ENCODE measurements at places on chromosomes 1 and 21.

DNA sequence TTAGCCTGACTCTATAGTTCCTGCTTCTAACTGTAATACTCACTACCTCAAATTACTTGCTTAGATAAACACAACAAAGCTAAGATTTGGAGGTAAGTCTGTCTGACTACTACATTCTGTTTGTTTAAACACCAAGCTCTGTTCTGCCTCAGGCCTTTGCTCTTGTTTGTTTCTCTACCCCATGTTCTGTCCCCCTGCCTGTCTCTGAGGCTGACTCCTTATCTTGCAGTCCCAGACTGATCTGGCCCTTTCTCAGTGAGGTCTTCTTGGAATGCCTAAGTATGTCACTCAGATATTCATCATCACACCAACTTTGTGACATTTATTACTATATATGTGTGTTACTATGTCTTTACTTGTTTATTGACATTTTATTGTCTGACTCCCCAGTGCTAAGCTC, 425.5 kb downstream of the LMO4 start:
- no peak for DNase-seq

DNA sequence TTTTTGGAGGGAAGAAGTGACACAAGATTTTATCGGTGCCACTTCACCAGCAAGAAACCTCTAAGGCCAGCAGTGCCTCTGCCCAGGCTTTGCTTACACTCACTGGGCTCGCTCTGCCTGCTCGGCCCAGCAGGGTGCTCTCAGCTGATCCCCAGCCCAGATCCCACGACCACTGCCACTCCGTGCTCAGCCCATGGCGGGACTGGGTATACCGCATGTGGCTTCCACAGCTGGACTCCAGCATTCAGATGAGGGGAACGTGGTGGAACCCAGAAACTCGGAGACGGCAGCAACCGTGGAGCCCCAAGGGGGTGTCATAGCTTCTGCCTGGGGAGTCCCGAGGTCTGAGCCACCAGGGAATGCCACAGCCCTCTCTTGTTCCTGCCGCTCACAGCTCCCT, 12.9 kb downstream of the USP25 start:
- no peak for DNase-seq

- no peak for DNase-seq
Measured at GRCh38 chr1:203789966-203790365, 5.5 kb upstream of the ZBED6 start.

DNA sequence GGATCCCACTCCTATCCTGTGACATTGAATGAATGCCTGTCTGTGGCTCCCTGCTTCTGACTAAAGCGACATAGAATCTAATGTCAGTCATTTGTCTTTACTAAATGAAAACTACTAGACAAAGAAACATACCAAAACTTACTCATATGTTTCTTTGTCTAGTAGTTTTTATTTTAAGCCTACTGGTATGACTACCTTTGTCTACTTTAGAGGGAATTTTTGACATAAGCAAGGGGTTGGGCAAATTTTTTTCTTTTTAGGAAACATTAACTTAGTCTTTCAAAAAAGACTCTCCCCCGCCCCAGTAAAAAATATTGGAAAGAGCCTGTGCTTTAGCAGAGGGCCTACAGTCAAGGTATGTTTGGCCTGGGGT, 4.9 kb downstream of the NEK7 start:
- DNase-seq, result no peak

GRCh38 chr1:119715542-119715941, 3.8 kb downstream of the PHGDH start:
- DNase-seq, result no peak

DNA sequence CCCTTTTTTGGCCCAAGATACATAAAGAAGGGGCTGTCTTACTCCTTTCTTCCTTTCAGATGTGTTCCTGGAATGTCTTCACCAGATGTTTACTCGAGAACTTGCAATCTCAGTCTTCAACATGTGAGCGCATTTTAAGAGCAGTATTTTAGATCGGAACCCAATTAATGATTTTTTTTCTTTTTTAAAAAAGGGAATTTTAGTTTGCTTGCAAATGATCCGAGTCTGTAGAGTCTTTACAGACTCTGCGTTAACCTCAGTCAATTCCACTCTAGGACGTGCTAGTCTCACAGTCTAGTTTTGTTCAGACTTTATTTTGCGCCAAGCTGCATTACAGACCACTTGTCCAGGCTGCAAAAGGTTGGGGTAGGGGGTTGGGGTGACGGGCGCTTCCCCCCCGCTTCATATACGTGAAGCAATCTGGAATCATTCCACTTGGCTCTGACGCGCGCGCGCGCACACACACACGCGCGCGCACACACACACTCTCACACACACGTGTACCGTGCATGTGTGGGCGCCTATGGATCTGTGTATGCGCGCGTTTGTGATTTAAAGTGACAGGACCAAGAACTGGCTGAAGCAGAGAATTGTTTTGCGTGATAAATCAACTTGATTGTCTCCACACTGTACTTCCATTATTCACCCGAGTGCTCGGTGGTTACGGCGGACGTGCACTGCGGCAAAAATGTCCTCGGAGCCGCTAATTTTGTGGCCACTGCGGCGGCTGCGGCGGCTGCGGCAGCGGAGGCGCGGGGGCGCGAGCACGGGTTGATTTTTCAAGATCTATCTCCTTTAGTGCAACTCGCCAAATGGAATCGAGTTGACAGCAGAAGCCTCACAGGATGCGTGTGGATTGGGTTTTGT, 25.6 kb upstream of the NFIA start:
- peak; percentile 64 for DNase-seq

GRCh38 chr1:230425252-230426091, 660 bp downstream of the PGBD5 start:
- no peak for DNase-seq

GRCh38 chr1:212141404-212141803, 105.9 kb downstream of the DTL start:
- no peak for DNase-seq

- no peak for DNase-seq
Measured at GRCh38 chr1:101166583-101167120, 70.2 kb upstream of the S1PR1 start.

DNA sequence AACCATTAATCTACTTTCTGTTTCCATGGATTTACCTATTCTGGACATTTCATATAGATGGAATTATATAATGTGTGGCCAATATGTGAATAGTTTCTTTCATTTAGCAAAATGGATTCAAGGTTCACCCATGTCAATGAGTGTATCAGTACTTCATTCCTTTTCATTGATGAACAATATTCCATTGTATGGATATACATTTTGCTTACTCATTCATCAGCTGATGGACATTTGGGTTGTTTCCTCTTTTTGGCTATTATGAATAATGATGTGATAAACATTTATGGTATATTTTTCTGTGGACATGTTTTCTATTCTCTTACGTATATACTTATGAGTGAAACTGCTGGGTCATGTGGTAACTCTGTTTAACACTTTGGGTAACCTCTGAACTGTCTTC, 97.8 kb downstream of the SCMH1 start:
- DNase-seq, result no peak

DNA sequence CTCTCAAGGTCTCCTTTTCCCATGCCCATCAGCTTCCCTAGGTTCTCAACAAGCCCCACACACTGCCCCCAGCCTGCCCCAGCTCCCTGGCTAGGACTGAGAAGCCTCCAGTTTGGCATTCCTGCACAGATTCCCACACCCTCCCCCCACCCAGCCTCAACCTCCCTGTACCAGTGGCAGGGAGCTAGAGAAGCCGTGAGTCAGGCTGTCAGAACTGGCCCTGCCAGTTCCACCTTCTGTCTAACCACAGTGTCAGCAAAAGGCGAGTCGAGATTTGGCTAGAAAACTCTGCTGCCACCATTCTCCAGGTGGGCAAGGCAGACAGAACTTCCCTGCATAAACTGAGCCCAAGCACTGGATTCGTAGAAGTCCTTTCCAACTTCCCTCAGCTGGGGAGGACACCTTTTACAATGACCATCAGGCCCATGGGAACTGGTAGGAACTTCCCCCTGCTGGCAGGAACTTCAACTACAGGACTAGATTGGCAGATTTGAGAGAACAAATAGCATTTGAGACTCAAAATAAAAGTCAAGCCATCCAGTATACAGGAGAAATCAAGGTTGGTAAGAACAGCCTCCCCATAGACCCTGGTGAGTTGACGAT, 31.0 kb downstream of the TNNT2 start:
- DNase-seq, result no peak

GRCh38 chr21:14486869-14487268, 59.2 kb downstream of the SAMSN1 start:
- no peak for DNase-seq

DNA sequence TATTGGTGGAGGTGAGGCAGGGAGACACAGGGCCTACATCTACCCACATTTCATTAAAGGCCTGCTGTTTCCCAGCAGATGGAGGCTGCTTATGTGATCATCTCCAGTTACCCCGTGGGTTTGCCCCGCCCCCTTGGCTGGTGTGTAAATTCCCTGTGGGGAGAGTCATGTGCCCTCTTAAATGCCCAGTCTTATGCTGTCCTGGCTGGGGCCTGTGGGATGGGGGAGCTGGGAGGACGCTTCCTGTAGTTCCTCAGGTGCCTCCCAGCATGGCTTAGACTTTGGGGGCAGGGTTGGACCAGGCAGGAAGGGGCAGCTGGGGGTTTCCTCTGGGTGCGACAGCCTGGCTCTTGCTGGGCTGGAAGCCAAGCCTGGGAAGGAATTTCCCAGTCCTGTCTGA, 15.5 kb upstream of the CITED4 start:
- DNase-seq, result no peak

- DNase-seq, result peak; percentile 26
Measured at GRCh38 chr21:25421321-25422028, 185.8 kb downstream of the MRPL39 start.

GRCh38 chr1:160570840-160571239, 8.5 kb downstream of the CD84 start:
- no peak for DNase-seq

DNA sequence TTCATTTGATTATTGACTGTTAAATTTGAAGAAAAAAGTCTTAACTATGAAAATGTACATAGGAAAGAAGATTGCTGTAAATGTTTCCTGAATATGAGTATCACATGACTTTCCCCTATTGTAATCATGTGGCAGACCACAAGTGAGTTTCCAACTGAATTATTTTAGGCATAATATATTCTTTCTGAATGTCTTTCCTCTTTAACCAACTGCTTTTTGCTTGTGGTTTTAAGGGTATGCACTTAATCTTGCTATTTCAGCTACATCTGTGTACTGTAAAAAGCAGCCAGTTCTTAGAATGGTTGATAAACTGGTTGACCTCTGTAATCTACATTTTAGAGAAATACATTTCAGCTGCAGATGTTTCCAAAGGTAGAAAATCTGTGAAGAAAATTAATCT, 400.7 kb downstream of the NEGR1 start:
- no peak for DNase-seq

GRCh38 chr1:151713044-151713443, 3.6 kb downstream of the CELF3 start:
- DNase-seq, result no peak

DNA sequence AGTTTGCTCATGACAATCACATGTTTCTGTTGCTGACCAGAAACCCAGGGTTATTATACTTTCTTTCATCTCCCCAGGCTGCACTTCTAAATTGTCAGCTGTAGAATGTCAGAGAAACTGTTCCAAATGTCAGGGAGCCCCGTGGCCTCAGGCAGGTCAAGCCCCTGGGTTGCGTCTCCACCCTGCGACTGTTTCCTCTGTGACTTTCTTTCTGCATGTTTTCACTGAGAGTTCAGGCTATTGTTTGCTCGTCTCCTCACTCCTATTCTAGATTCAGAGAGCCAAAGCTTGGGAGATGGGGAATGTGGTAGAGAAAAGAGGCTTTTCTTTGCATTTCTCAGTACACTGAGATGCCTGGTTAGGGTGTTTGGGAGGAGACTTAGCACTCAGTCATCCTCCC, 97.4 kb downstream of the CENPF start:
- no peak for DNase-seq

GRCh38 chr1:243883551-243883950, 33.5 kb upstream of the AKT3 start:
- DNase-seq, result no peak

DNA sequence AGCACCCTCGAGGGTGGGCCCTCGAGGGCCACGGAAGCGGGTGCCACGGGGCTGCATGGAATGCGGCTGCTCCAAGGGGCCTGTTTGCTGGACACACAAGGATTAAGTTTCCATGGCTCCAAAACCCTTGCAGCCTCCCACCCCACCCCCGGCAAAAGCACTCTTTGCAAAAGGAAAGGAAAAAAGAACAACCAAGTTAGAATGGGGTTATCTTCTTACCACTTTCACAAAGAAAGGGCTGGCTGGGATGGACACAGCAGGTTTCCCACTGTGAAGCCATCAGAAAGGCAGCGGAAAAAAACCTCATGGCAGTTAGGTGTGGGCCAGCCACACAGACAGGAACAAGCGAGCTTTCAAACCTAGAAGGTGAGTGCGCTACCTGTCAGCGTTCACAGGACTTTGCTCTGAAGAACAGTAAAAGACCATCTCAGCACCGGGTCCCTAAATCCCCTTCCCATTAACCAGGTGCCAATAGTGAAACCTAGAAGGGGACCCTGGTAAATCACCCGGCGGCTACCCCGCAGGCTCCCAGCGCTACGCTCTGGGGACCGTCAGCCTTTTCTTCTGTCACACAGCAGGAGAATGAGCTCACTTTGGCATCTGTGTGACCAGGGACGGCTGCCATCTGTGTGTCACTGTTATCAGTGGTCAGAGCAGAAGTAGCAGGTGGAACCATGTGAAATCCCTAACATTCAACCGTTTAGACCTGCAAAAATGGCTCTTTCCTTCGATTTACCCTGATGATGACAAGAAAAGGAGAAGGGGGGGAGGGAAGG, 93.0 kb downstream of the SIM2 start:
- no peak for DNase-seq

GRCh38 chr1:174623324-174624035, 175.7 kb downstream of the GPR52 start:
- no peak for DNase-seq

GRCh38 chr1:225498549-225499136, 70.8 kb upstream of the LBR start:
- DNase-seq, result no peak

GRCh38 chr1:167479331-167479979, 38.9 kb downstream of the CD247 start:
- no peak for DNase-seq

GRCh38 chr1:42551180-42551579, 88.1 kb downstream of the CCDC30 start:
- peak; percentile 6 for DNase-seq

- no peak for DNase-seq
Measured at GRCh38 chr1:205241366-205242030, 13.8 kb downstream of the TMCC2 start.

DNA sequence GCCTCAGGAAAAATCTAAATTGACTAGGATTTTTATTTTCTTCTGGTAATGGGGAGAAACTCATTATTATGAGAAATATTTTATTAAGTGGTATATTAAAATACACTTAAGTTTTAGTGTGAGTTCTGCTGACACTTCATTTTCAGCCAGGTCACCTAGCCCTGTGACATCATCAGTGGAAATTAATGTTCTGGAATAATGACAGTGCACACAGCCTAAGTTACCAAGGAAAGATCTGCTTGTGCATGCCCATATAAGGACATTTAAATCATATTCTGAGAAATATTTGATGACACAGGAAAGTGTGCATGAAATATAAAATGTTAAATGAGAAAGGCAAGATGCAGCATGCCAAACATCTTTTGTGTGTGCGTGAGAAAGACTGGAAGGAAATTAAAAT, 102.0 kb downstream of the KIF14 start:
- DNase-seq, result no peak

GRCh38 chr1:234325878-234326496, 47.3 kb upstream of the COA6 start:
- DNase-seq, result no peak

All from CD4-positive, alpha-beta T cell (primary cell).